Amygdala (tissue), 56 donors: ENCODE measurements at places on chromosomes 2 and 18.

DNA sequence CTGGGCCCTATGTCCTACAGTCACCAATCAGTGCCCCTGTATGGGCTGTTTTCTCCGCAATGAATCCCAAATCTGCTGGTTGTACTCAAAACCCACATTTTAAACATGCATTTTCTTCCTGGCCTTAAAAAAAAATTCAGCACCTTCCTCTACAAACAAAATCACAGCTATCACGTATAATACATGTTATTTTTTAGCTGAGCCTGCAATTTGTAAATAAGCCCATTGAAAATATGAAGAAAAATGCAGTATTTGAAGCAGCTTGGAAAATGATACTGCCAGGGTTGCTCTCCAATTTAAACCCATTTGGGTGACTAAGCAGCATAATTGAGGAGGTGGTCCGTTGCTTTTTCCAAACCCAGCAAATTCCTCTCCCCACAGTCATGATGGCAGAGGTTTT lies 33.0 kb upstream of the GYPC start:
- no peak for DNase-seq

GRCh38 chr2:178912416-178913048 lies 105.3 kb upstream of the TTN start:
- DNase-seq = no peak

- no peak for DNase-seq
Observed at GRCh38 chr2:86263956-86264355, 64.7 kb downstream of the MRPL35 start.

GRCh38 chr2:2635025-2635528 lies 304.0 kb upstream of the MYT1L start:
- no peak for DNase-seq

GRCh38 chr18:36432880-36433555 lies 135.5 kb downstream of the FHOD3 start:
- DNase-seq = no peak

DNA sequence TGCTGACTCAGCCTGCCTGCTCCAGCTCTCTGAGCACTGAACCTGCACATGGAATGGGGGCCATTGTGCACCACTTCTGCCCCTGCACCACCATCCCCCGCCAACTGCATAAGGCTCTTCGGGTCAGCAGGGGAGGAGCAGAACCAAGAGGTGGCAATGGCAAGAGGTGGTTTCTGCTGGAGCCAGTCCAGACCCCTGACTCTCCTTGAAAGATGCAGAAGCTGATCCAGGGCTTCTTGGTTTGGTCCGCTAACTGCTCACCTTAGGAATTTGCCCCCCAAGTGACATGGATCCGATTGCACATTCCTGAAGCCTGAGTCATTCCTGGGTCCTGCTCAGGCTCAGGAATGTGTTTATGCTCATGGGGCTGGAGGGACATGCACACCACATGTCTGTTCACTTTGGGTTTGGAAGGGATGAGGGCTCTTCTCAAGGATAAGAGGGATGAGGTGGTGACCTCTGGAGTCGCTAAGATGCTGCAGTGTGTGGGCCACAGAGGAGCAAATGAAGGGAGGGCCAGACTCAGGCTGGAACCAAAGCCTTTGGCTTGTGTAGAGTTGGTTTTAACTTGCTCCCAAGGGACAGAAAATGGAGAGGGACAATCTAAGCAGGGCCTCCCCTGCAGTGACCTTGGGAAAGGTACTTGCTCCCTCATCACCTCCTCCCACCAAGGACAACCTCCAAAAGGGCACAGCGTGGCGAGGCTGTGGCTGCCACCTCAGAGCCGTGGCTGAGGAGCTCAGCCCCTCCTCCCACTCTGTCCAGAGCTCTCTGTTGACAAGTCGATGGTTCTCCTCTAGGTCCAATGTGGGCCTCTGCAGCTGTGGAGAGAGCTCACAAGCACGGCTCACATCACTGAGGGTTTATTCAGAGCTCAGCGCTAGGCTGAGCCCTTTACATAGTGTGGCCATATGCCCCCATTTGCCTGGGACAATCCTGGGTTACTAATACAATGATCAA lies 66.2 kb downstream of the HS1BP3 start:
- no peak for DNase-seq

DNA sequence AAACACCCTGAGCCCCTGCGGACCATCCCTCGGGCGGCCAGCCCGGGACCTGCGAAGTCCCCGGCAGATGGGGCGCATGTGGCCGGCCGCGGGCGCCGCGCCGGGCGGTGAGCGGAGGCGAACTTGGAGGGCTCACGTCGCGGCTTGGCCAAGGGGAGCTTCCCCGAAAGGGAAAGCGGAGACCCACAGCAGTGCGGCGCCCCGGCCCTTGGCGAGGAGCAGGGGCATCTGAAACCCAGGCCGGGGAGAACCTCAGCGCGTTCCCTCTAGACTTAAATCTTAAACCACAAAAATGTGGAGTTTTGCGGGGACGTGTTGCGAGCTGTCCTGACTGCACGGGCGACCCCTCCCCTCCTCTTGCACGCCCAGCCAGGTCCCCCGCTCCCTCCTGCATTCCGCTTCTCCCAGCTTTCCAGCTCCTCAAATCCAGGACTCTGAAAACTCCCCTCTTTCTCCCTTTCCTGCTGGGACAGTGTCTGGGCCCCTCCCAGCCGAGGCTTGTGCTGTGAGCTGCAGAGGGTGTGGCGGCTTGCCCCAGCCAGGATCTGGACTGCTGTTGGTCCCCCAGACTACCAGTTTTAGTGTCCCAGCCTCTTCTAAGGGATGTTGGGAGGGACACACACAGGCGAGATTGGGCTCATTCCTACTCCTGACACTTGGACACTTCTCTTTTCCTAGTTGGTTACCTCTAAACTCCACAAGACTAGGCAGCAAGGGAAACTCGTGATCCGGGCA lies 1.3 kb downstream of the FMNL2 start:
- DNase-seq = peak; percentile 33

- no peak for DNase-seq
Observed at GRCh38 chr18:35581898-35582641, 530 bp downstream of the GALNT1 start.

- no peak for DNase-seq
Observed at GRCh38 chr2:133498662-133499585, 69.3 kb downstream of the NCKAP5 start.
